CD4-positive, alpha-beta T cell (primary cell): ENCODE measurements at places on chromosomes 6 and 20.

- DNase-seq = no peak
Observed at GRCh38 chr6:25750906-25751305, 3.6 kb upstream of the SLC17A4 start.

- no peak for DNase-seq
Observed at GRCh38 chr6:94323853-94324252, 904.5 kb upstream of the EPHA7 start.

- DNase-seq = no peak
Observed at GRCh38 chr6:93021235-93021915, 398.0 kb downstream of the EPHA7 start.

GRCh38 chr6:112228480-112229332 lies 25.7 kb downstream of the LAMA4 start:
- DNase-seq = no peak

GRCh38 chr6:146284311-146284710 lies 255.4 kb downstream of the GRM1 start:
- DNase-seq = no peak

- no peak for DNase-seq
Observed at GRCh38 chr20:4625687-4626086, 96.0 kb upstream of the PRND start.

DNA sequence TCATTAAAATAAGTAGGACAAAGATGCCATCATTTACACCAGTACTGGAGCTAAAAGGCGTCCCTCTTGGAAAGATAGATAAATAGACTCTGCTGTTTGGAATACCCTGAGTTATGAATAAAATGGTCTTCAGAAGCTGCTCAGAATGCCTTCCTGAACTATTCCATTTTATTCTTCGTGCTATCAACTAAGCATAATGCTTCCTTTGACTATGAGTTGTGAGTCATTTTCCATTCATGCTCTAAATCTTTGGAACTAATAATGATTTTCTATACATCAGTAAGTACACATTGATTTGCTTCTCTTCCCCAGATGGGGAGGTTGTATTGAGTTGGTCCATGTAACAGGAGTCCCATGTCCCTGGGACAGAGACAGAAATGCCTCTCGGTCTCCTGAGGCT lies 98.3 kb upstream of the PDE7B start:
- DNase-seq = no peak

DNA sequence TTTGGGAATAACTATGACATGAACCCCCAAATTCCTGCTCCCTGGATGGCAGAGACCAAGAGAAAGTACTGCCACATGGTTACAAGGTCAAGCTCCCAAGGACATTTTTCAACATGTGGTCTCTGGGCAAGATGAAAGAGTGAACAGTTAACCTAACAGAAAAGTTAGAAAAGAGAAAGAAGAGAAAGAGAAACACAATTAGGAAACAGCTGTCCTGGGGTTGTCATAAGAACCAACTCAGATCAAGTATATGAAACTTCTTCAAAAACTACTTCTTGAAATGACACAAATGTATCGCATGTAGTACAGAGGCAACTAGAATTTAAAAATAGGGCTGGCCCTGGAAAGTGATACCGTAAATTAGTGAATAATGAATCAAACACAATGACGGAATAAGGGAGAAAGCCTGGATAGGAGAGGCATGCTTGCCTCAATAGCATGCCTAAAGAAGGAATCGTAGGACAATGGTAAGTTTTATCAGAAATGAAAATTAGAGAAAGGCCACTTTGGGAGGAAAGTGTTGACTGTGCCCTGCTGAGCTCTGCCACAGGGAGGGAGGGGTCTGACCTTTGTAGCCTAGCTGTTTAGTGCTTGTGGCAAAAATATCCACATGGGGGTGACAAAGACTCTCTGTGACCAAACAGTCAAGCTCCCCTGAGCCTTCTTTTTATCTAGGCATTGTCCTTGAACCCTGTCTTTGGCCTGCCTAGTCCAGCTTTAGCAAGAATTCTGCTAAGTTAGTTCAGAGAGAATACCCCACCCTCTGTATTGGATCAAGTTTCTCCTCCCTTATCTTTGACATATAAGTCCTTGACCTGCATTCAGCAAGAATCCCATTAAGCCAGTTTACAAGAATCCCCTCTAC lies 4.3 kb upstream of the DCBLD1 start:
- DNase-seq = no peak

- no peak for DNase-seq
Observed at GRCh38 chr6:37323580-37323979, 30.2 kb upstream of the RNF8 start.

GRCh38 chr6:39992861-39993622 lies 58.8 kb upstream of the MOCS1 start:
- no peak for DNase-seq

- DNase-seq = no peak
Observed at GRCh38 chr6:127486934-127487333, 27.7 kb upstream of the KIAA0408 start.

- no peak for DNase-seq
Observed at GRCh38 chr6:102114402-102114801, 720.9 kb downstream of the GRIK2 start.

DNA sequence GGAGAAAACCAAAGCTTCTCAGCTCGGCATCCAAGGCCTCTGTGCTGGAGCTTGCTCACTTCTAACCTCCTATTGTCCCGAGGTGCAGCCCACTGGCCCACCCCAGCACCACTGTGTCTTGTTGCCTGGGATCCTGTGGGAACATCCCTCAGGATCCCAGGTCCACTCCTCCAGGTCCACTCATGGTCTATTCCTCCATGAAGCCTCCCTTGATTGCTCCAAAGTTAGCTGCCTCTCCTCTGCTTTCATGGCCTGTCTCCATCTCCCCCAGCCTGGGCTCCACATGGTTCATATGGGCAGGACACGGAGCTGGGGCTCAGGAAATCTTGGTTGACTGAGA lies 13.9 kb downstream of the SLA2 start:
- no peak for DNase-seq

DNA sequence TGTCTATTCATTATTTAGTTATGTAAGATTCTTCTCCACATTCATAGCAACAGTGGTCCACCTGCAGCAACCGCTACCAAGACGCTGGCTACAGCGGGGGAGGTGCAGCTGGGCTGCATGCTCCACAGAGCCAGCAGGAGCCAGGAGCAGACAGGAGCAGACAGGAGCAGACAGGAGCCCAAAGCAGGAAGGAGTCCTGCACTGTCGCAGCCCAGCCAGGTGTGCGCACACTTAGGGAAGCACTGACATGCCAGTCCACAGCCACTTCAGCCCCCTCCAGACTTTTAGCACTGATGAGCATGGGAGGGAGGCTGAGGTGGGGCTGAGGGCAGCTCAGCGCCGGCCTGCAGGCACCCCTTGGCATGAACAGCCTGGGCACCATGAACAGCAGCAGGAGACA lies 19.6 kb downstream of the KIF16B start:
- DNase-seq = no peak

GRCh38 chr6:13272131-13273046 lies 55.9 kb downstream of the TBC1D7 start:
- DNase-seq = no peak

GRCh38 chr6:96450082-96450769 lies 71.4 kb upstream of the UFL1 start:
- no peak for DNase-seq

DNA sequence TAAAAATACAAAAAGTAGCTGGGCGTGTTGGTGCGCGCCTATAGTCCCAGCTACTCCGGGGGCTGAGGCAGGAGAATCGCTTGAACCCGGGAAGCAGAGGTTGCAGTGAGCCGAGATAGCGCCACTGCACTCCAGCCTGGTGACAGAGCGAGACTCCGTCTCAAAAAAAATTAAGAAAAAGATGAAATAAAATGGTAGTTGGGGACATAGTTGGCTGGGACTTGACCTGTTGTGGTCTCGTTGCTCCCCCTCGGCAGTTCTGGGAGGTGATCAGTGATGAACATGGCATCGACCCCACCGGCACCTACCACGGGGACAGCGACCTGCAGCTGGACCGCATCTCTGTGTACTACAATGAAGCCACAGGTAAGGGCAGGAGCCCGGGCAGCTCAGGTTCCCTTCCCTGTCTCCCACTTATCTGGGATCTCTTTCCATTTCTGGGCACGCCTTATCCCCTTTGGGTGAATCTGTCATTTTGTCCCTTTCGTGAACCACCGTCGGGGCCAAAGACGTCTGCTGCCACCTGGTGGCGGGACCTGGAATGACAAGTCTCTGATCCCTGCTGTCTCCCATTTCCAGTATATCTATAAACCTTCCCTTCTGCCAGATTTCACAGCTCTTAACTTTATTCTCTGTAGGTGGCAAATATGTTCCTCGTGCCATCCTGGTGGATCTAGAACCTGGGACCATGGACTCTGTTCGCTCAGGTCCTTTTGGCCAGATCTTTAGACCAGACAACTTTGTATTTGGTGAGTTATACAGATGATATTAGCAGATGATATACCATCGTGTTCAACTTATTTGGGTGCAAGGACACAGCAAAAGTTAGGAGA lies 2.3 kb downstream of the TUBB start:
- peak; percentile 81 for DNase-seq

GRCh38 chr20:45290677-45291355 lies 15.8 kb upstream of the RBPJL start:
- DNase-seq = peak; percentile 79

DNA sequence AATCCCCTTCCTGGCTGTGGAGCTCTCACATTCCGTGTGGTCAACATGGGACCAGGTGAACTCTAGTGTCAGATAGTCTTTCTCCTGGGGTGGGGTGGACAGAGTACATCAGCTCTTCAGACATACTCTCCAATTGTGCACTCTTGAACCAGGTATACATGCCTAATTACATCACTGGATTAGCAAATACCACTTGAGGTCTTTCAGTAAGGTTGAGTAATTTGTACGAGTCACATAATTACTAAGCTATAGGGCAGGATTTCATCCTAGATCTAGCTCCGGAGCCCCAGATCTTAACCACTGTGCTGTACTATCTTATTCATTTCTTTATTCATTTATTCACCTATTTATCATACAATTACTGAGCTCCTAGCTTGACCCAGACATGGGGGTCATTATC lies 821.3 kb downstream of the TFAP2A start:
- DNase-seq = no peak

DNA sequence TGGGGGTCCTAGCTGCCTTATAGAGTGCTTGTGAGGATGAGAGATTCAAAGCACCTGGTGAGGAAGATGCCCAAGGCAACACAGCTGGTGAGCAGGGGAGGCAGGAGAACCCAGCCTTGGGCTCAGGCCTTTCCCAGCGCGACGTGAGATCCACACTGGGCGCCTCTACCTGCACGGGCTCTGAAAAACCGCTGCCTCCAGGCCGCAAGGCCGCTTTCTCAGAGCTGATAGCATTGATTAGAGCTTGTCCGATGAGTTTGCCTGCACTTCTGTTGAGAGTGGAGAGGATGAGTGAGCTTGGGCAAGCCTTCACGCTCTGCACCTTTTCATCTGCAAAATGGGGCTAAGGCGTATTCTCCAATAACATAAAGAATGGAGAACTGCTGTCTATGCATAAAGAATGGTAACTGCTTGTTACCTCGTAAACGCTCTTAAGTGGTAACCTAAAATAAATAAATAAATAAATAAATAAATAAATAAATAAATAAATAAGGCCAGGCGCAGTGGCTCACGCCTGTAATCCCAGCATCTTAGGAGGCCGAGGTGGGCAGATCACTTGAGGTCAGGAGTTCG lies 916 bp downstream of the PABPC1L start:
- DNase-seq = no peak

GRCh38 chr20:37383229-37383989 lies 37.5 kb downstream of the SRC start:
- DNase-seq = no peak

GRCh38 chr6:3744901-3745470 lies 6.5 kb downstream of the PXDC1 start:
- DNase-seq = no peak

- no peak for DNase-seq
Observed at GRCh38 chr6:92111386-92111785, 1308.0 kb downstream of the EPHA7 start.

- DNase-seq = no peak
Observed at GRCh38 chr6:1297746-1298145, 14.2 kb upstream of the FOXQ1 start.

DNA sequence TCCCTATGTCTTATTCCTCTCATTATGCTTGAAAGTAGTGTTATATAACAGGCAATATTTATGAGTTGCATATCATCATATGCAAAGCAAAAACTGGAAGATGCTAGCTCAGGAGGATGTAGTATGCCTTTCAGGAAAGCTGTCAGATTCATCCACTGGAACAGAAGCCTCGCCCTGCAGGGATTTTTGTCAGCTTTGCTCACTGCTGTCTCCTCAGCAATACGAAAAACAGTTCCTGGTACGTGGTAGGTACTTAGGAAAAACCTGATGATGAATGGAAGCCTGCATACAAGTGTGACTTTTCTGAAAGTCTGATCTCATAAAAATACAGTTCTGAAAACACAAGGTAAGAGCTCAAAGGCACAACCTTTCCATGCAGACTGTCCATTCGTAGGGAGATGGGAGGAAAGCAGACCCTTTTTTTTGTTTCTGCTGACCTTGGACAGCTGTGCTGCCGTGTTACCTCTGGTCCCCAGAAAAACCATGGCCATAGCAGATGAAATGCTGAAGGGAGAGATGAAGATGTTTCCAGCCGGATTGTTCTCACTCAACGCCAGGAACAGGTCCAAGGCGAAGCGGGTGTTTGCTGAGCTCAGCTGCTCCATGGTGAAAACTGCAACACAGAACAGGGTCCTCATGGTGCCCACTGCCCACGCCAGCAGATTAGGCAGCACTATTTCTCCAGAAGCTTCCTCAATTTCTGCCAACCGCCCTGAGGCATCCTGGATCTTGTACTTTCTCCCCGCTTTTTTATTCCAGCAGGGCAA lies 1.5 kb downstream of the SERPINB1 start:
- DNase-seq = no peak
